ENCODE measurements at places on chromosomes 3 and 15. TPM values are rescaled to one million over a fixed set of nuclear protein-coding genes. Genes with fewer than 3 reads are reported as not detected.

Gene ZPLD1
- total RNA-seq: not detected

Gene SERINC4
- 0.05 TPM for total RNA-seq

Gene CASR
- total RNA-seq: not detected

Gene COL6A5
- not detected for total RNA-seq

Gene NR2F2
- total RNA-seq: 21.6 TPM

Gene MST1R
- 1.7 TPM for total RNA-seq

Gene TMEM158
- total RNA-seq: 3.3 TPM

Gene CHRD
- 0.07 TPM for total RNA-seq

Gene CIB1
- total RNA-seq: 34.0 TPM

Gene THUMPD3
- total RNA-seq: 13.9 TPM

Gene CLEC3B
- total RNA-seq: not detected

Gene TMC3
- total RNA-seq: not detected

Gene CELF6
- total RNA-seq: 0.13 TPM

Gene CP
- total RNA-seq: not detected

Gene PLSCR5
- total RNA-seq: not detected

Gene SRGAP3
- total RNA-seq: 0.07 TPM

Gene ZNF80
- not detected for total RNA-seq

Gene KCNMB3
- 1.4 TPM for total RNA-seq

Gene RHOV
- total RNA-seq: 0.05 TPM

Gene LMAN1L
- total RNA-seq: not detected

Gene HYAL3
- 15.1 TPM for total RNA-seq

Gene SLC15A2
- not detected for total RNA-seq

Gene C3orf85
- not detected for total RNA-seq

Gene CCR8
- total RNA-seq: not detected
